ENCODE measurements at places on chromosomes 4 and X. TPM values are rescaled to one million over a fixed set of nuclear protein-coding genes. Genes with fewer than 3 reads are reported as not detected.

YY2 gene
- 2.1 TPM for total RNA-seq

MTNR1A gene
- 0.23 TPM for total RNA-seq

SMIM31 gene
- total RNA-seq = not detected

CLCN4 gene
- 1.6 TPM for total RNA-seq

PAK3 gene
- 2.2 TPM for total RNA-seq

NAA11 gene
- not detected for total RNA-seq

All from smooth muscle cell of the umbilical artery (primary cell).